HepG2 (cell line): ENCODE measurements at places on chromosomes 12 and 14. TPM values are rescaled to one million over a fixed set of nuclear protein-coding genes. Genes with fewer than 3 reads are reported as not detected.

DNA sequence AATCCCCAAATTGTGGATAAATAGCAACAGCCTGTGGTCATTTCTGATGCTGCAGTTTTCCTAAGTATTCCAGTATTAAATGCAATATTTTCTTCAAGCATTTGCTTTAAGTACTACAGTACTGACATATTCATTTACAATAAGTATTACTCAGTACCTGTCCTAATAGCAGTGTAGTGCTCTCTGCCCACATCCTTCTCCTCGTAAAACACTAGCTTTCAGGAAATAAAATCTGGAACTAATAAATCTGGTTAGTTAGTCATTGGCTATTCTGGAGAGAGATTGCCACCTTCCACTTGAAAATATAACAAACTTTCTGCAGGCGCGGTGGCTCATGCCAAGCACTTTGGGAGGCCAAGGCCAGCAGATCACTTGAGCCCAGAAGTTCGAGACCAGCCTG is 441.5 kb downstream of the PRKD1 start:
- DNase-seq: no peak

DNA sequence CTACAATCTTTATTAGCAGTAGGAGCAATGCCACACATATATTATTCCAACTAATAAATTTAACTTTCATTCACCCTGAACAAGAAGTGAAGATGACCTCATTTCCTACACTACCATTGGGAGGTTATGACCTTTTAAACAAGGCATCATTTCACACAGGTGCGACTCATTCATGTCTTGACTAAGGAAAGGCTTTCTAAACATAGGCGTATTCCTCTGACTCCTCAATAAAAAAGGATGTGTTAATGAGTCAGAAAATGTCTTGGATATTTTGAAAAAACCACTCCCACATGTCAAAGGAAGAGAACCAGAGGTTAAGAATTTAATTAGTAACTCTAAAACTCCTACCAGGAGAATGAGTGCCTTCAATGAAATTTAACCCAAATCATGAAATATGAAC is 115.2 kb downstream of the PRICKLE1 start:
- no peak for DNase-seq

DNA sequence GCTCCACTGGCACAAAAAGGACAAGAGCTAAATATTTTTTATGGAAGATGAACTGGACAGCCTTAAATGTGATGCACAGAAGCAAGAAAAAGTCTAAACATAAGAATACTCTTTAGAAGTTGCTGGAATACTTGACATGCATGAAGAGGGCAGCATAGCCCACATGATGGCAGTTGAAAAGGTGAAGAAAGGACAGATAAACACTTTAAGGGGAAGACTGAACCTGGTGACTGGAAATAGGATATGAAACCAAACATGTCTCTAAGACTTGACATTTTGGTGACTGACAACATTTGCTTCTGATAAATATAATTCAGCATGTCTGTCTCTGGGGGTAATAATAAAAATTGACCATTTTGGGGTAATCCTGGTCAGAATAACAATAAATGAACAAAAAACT is 273.1 kb downstream of the CCDC91 start:
- DNase-seq: no peak

- peak; percentile 76 for DNase-seq
These were observed 13.5 kb downstream of the AMN1 start for GRCh38 chr12:31715283-31715825.

DNA sequence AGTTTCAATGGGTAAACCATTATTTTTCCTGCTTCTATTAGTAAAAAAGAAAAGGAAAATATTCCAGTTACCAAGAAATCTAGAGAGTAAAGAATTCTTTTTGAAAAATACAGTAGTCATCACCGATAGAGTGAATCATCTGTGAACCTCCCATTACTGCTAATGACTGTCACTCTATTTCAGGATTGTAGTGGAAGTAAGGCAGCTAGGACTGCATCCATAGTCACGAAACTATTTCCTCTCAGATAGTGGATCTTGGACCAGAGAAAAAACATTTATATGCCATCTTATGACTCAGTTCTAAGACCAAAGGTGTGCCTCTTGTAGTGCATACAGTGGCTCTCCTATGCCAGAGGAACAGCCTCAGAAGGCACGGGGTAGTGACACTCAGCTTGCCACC is 173.9 kb upstream of the PLEKHA5 start:
- no peak for DNase-seq

DNA sequence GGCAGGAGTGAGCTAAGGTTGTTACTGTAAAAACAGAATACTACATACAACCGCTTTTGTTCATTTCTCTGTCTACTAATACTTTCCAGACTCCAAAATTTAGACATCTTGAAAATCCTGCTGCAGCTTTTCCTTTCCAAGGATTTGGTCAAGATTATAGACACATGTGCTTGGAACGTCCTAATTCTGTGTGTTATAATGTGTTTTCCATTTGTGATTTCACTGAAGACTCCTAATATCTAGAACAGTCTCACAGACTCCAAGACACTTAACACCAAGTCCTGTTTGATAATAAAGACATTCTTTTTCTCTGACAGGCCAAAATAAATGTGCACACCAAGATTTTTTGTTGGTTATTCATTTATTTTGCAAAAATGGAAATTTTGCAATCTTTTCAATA is 41.8 kb upstream of the TMTC2 start:
- DNase-seq: no peak

The DDN gene
- 0.51 and 0.53 TPM in 2 replicates for total RNA-seq

The KITLG gene
- 4.3 and 5.3 TPM in 2 replicates for total RNA-seq

The ESPL1 gene
- 11.5 and 11.6 TPM in 2 replicates for total RNA-seq

The CDC42BPB gene
- 19.7 and 20.2 TPM in 2 replicates for total RNA-seq

The NAV3 gene
- total RNA-seq: 0.18 and 0.51 TPM in 2 replicates
